ENCODE measurements at places on chromosomes 1 and 21.

DNA sequence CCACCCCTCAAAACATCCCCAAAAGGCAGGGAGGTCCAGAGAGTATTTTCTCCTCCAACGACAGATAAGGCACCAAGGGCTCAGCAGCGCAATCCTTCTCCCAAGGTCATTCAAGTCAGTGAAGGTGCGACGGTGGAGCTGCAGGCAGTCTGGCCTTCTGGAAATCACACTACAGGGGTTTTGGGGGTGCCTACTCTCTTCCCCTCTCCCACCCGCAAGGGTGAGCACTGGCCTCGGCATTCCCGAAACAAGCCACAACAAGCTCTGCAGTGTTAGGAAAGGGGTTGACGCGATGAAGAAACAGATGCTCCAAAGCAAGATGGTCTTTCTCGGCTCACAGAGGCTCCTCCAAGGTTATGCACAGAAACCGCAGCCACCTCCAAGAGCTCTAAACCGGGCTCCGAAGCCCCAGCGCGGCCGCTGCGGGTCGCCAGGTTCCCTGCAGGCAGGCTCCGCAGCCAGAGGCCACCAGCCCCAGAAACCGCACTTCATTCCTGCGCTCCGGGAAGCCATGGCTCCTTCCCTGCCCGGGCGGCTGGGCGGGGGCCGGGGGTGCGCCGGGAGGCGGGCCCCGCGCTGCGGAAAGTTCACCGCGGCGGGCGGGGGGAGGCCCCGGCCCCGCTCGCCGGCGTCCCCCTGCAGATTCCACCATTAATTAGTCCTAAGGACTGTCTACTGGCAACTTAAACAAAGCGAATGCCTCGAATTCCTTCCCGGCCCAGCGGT, 1.1 kb downstream of the LUZP1 start:
- no peak for DNase-seq

- DNase-seq, result no peak
These were observed 46.5 kb downstream of the OMA1 start for GRCh38 chr1:58500043-58500442.

- no peak for DNase-seq
These were observed 44.6 kb downstream of the CD247 start for GRCh38 chr1:167473761-167474160.

- no peak for DNase-seq
These were observed 4.9 kb downstream of the HPCA start for GRCh38 chr1:32891241-32891570.

GRCh38 chr1:241593186-241593585, 47.0 kb downstream of the CHML start:
- DNase-seq, result no peak

GRCh38 chr1:99662539-99663080, 16.7 kb downstream of the PALMD start:
- no peak for DNase-seq

- DNase-seq, result no peak
These were observed 8.7 kb upstream of the PIK3C2B start for GRCh38 chr1:204503122-204503912.

GRCh38 chr1:239426821-239427475, 40.6 kb downstream of the CHRM3 start:
- no peak for DNase-seq

DNA sequence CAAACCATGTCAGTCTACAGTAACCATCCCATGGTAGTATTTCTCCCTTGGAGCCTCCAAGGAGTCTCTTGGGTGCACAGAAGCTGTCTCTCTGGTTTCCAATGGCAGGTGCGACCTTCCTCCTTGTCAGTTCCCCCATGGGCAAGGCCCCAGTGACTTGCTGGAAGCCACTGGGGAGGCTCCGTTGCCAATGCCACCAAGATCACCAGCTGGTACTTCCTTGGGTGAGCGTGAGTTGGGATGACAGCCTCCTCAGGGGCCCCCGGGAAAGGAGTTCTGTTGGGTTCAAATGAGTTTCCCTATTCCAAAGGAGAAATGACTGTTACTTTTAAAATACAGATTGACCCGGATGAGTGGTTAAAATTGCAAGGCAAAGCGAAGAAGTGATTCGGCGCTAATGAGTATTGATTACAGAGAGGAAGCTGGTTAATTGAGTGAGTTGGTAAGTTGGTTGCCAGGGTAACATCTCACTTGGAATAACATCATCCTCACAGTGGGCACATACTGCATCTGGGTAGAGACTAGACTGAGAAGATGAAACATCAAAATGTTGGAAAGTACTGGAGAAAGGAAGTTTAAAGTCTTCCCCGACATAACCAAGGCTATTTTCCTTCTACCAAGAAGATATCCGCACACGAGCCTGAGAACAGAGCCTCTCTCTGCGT, 53.0 kb upstream of the LAPTM5 start:
- no peak for DNase-seq

DNA sequence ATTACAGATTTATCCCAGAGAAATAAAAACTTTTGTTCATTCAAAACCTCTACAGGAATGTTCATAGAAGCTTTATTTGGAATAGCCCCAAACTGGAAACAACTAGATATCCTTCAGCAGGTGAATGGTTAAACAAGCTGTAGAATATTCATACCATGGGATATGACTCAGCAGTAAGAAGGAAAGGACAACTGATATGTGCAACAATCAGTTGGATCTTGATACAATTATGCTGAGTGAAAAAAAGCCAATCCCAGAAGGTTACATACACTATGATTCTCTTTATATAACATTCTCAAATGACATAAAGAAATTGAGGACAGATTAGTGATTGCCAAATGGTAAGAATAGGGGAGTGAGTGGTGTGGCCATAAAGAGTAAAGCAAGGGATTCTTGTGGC, 376.7 kb downstream of the S1PR1 start:
- no peak for DNase-seq

GRCh38 chr1:200542162-200542561, 78.4 kb downstream of the KIF14 start:
- no peak for DNase-seq

DNA sequence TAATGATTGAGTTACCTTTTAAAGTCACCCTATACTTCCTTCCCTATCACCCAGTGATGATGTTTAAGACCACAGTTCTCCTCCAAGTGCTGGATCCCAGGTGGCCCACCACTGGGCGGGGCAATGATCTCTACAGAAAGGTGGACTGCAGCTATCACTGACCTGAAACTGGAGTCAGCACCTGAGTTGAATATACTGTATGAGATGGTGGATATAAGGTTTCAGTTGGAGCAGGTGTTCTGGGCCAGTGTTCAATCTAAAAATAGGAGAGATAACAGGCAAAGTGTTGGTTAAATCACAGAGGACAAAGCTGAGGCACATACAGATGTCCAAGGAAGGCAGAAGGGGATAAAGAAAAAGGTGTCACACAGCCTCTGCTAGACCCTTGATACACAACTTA, 96.6 kb downstream of the SIPA1L2 start:
- DNase-seq, result no peak

GRCh38 chr1:117696561-117696960, 90.7 kb downstream of the TENT5C start:
- DNase-seq, result no peak

DNA sequence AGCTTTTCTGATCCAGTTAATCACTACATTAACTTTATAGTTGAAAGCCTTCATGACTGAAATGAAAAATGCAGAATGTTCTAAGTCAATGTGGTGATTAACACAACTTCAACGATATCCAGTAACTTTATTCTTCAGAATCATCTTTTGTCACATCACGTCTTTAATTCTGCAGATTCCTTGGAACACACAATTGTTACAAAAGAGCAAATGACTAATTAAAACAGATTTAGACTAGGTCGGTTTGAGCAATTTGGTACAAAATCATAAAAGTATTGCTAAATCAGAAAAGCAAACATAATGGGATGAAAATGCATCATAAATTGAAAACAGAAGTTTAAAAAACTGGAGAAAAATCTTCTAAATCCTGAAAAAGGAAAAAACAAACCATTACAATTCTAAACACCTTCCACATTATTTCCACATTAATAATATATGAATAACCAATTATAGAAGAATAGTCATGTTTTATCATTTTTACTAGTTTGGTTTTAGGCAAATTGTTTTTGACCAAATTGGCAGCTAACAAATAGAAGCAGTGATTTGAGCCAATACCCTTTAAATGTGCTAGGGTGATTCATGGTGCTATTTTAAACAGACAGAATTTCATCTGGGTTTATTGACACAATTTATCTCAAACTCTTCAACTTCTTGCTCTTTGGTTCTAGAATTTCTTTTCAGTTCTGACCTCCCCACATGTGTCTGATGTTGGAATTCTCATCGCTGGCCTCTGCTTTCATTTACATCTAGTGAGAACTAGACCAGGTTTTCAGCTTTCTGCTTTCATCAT, 468.1 kb upstream of the PTBP2 start:
- no peak for DNase-seq

GRCh38 chr1:19960591-19960990, 18.8 kb downstream of the PLA2G2A start:
- DNase-seq, result no peak

DNA sequence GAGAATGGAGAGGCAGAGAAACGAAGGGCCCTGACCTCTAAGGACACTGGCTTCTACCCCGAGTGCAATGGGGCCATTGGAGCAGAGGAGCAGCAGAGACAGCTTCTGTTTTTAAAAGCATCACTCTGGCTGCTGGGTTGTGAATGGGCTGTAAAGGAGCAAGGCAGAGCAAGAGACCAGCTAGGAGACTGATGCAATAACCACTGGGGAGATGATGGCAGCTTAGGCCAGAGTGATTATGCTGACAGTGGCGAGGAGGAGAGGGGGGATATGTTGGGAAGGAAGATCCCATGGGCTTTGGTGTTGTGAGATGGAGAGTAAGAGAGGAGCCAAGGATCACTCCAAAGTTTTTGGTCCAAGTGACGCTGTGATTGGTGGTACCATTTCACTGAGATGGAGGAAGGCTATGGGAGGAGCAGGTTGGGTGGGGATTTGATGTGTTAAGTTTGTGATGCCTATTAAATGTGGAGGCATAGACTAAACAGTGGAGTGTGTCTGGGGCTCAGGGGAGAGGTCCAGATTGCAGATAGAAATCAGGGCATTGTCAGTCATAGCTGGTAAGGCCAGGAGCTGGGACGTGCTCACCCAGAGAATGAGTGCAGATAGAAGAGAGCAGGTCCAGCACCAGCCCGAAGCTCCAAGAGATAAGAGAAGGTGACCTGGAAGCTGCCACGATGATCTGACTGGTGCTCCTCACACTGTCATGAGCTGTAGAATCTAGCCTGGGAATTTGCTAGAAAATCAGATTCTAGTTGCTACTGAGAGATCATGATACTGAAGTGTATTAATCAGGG, 11.0 kb downstream of the TRAF5 start:
- no peak for DNase-seq

- DNase-seq, result no peak
These were observed 128.0 kb downstream of the ACTL8 start for GRCh38 chr1:17883136-17883535.

DNA sequence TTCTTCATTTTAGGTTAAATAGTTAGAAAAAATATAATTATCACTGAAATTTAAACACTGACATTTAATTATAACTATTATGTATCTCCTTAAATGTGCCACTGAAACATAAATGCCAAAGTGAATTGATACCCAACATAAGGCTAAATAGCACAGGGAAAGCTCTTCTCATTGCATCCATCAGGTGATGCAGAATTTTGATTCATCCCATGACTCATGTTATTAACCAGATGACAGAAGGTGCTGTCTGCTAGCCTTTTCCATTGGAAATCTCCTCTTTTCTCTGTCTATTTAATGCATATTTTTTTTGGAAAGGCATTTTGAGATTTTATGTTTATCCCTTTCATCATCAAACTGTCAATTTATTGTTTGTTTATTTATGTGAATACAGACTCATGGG, 136.8 kb downstream of the KCNK2 start:
- no peak for DNase-seq

- no peak for DNase-seq
These were observed 25.4 kb downstream of the PLA2G4A start for GRCh38 chr1:186854102-186854501.

GRCh38 chr1:227898502-227899140, 49.1 kb downstream of the WNT9A start:
- no peak for DNase-seq

DNA sequence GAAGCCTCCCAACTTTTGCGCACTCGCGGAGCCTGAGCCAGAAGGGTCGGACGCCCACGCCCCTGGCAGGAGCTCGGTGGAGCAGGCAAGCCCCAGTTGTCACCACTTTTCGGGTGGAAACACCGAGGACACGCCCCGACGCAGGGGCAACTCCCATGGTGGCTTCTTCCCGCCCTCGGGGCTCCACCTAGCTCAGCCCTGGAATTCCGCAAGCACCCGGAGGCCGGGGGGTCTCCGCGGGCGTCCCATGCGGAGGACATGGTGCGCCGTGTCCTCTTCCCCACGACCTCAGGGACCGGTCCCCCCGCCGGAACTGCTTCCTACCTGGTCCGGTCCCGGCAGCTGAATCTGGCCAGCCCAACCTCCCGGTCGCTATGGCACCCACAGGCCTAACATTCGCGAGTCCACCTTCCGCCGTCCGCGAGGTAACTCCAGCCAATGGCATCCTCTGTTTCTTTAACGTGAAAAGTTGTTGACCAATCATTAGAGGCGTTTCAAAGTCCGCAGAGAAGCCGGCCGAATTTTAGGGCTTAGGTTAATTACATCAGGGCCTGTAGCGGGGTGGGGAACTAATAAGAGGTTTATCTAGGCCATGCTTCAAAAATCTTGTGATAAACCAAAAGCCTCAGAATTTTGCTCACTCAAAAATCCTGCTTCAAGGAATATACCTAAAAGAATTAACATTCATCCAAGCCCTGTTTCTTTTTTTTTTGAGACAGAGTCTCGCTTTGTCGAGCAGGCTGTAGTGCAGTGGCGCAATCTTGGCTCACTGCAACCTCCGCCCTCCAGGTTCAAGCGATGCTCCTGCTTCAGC, at the start of gene STPG1:
TSS of gene STPG1 (minus strand) at position 433 of the 814 bp plus-strand sequence. CDS start 12,394 bp downstream, outside the sequence.
- no peak for DNase-seq

DNA sequence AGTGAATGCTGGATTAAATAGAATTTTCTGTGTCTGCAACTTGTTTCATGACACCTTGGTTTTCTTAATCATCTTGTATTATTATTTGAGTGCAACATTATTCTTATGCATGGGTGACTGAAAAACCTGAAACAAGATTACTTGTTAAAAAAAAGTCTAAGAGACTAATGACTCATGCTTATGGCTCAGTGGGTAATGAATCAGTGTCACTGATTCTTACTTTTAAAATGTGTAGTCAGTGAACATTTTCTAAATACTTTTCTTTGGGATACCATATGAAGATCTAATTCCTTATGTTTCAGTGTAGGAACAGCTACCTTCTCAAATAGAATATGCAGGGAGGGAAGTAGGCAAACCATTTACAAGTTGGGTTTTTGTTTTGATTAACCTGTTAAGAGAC, 65.5 kb downstream of the PRKAA2 start:
- DNase-seq, result no peak

DNA sequence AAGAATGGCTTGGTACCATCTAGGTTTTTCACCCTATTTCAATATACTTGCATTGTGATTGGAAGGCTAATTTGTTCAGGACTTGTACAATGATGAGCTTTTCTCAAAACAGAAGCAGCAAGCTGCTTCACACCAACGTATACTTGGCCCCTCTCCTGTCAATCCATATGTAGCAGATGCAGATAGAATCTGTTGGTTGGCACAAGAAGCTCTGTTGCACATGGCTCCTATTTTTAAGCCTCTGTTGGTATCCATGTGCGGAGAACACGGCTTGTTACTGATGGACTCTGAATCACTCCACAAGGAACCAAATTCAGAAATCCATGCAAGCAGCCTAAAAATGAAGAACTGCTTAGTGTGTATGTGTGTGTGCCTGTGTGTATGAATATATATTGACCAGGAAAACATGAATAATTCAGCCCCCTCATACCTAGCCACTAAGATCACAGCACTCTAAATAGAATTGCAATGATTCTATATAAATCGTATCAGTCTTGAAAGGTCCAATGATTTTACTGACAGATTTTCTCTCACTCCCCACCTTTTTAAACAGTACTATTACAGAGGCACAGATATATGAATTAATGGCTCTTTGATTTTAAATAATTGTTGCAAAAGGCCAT, 258.4 kb upstream of the DPYD start:
- no peak for DNase-seq

Measured in NK-92 treated with Interleukin-12 subunit alpha and Interleukin-12 subunit beta, amount 100 ng/mL, for 24 hours (cell line).